ENCODE measurements at places on chromosomes 11 and 22.

DNA sequence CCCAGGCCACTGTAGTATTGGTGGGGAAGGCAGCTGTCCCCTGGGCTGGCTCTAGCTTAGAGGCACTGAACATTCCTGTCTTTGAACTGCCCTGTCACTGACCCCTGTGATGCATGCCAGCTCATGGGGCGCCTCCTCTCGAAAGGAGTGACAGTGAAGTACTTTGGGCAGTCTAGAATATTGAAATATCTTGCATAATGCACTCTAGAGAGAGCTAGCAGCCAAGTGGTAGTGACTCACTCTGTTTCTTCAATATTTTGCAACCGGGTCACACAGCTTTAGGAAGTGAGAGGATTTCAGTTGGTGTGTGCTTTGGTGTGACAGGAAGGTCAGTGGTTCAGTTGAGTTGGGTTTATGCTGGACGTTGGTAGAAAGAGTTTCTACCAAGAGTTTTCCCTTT is 35.5 kb upstream of the ST14 start:
- DNase-seq = no peak

DNA sequence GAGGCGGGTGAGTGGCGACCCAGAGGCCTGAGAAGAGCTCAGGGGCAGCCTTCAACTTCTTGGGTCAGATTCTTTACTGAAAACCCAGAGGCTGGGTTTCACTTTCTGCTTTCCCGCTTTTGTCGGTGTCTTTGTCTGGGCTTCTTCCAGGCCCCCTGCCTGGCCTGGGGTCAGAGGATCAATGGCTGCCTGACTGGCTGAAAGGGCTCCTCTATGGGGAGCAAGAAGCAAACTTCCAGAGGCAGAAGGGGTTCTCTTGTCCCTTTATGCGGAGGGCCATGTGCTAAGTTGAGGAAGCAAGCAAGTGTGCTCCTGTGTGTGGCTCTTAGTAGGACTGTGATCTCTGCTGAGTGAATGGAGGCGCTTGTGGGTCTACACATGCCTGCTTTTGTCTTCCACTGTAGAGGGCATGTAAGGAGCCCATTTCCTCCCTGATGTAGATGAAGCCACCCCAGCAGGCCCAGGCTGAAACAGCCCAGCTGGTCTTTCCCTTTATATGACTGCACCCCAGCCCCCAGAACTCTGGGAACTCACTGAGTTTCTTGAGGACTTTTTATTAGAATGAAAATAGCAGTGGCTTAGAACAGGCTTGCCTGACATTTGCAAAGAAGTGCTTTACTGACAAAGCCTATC is 1.0 kb upstream of the PKNOX2 start:
- no peak for DNase-seq

GRCh38 chr11:59822989-59823566 is 12.5 kb upstream of the MRPL16 start:
- DNase-seq = no peak

DNA sequence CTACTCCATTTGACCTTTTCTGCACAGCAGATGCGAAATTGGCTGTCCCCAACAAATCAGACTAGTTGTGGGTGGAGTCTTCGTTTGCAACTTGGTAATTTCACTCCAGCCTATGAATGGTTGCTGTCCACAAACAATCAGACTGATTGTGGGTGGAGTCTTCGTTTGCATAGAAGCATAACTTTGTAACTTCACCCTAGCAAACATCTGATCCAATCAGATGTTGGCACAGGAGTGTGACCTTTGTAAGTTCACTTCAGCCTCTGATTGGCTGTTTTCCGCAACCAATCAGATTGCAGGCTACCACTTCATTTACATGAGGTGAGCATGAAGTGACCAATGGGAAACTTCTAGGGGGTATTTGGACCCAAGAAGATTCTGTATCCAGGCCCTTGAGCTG is 16.3 kb upstream of the CABP2 start:
- no peak for DNase-seq

GRCh38 chr22:31944700-31945442 is 536 bp downstream of the YWHAH start:
- DNase-seq = no peak

GRCh38 chr22:46796566-46797195 is 34.2 kb downstream of the TBC1D22A start:
- DNase-seq = no peak

DNA sequence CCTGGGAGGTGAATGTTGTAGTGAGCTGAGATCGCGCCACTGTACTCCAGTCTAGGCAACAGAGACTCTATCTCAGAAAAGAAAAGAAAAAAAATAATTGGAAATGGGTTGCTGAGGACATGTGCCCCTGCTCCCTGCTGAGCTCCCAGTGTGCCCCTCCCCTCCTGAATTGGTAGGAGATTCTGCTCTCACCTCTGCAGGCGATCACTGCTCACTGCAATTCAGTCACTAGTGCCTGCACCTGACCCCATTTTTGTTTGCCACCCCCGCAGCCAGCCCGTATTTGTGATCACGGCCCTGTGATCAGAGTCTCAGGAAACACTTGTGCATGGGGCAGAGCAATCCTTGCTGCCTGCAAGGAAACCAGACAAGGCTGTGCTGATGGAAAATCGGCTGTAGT is 16.3 kb upstream of the SEC14L3 start:
- no peak for DNase-seq

- peak; percentile 22 for DNase-seq
Observed at GRCh38 chr11:72482211-72482812, 48.0 kb upstream of the CLPB start.

GRCh38 chr11:66172146-66172545 is 96.3 kb upstream of the RAB1B start:
- no peak for DNase-seq

GRCh38 chr11:46015941-46016340 is 93.5 kb downstream of the LARGE2 start:
- no peak for DNase-seq

DNA sequence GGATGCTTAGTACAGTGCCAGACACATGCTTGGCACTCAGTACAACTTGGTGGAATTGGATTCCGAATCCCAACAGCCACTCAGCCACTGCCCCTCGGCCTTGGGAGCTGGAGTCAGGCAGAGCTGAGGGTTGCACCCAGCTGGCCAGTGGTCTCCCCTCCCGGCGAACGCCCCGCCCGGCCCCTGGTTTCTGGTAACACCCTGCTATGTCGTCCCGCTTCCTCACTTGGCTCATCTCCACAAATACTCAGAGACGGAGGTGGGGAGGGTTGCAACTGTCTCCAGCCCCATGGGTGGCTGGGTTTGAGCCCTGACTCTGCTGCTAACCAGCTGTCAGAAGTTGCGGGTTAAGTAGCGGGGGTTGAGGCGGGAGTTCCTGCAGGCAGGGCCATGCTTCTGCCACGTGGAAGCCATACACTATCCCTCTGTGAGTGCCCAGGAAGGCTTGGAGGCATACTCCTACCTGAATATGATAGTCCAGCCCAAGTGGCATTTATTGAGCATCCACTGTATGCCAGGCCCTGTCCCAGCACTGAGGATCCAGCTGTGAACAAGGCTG is 67.1 kb downstream of the GRIK4 start:
- DNase-seq = no peak

- DNase-seq = no peak
Observed at GRCh38 chr11:108142304-108142703, 20.9 kb downstream of the ACAT1 start.

DNA sequence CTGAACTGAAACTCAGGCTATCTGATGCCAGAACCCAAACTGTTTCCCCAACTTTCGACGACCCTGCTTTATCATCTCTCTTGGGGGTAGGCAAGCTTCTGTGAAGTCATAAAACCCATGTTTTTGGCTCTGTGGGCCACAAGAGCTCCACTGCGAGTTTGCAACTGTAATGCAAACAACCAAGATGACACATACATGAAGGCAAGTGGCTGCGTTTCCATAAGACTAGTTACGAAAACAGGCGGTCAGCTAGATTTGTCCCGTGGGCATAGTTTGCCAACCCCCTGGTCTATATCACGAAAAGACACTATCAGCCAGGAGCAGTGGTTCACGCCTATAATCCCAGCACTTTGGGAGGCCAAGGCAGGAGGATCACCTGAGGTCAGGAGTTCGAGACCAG is 37.5 kb downstream of the TPST2 start:
- DNase-seq = no peak

DNA sequence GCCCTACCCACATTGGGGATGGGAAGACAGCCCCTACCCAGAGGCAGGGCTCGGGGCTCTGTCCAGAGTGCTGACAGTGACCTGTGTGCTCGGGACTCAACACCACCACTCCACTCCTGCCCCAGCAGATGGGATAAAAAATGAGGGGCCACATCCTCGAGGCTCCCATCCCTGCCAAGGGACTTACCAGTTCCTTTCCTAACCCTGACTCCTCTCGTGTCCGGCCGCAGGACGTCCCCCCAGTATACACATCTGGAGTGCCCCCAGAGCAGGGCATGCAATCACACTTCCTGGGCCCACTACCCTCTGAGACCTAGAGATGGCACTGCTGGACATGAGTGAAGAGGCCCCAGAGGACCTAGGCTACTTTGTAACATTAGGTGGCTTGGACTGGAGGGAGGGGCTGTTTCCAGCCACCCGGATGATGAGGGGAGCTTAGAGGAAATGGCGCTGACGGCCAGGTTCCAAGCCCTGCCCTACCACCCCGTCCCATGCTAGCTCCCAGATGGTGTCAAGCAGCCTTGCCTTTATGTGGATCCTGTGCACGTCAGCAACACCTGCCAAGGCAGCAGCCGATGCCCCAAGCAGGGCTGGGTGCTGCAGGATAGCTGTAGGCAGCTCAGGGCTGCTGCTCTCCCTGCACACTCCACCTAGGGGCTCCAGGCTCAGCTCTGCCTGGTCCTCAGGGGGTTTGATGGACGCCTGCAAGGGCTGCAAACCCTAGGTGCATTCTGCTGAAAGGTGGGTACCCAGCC is 86.6 kb downstream of the DGCR2 start:
- no peak for DNase-seq

DNA sequence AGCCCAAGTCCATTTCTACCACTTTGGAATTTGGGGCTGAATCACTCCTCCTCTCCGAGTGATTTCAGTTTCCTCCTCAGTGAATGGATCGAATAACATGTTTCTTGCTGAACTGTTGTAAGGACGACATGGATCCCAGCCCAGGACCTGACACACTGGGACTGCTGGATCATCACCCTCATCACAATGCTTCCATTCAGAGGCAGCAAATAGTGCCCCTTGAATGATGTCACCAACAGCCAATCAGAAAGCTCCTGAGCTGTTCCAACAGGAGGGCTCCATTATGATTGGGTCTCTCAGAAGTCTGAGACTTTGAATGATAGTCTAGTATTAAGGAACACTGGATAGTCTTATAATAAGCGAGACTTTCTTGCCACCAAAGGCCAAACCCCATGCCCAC is 158.9 kb downstream of the MYO18B start:
- DNase-seq = no peak

GRCh38 chr22:40453671-40454070 is 83.3 kb downstream of the SGSM3 start:
- DNase-seq = no peak

- DNase-seq = no peak
Observed at GRCh38 chr11:92153542-92153941, 71.1 kb upstream of the FAT3 start.

- DNase-seq = no peak
Observed at GRCh38 chr11:65556470-65557279, 1.5 kb downstream of the LTBP3 start.

DNA sequence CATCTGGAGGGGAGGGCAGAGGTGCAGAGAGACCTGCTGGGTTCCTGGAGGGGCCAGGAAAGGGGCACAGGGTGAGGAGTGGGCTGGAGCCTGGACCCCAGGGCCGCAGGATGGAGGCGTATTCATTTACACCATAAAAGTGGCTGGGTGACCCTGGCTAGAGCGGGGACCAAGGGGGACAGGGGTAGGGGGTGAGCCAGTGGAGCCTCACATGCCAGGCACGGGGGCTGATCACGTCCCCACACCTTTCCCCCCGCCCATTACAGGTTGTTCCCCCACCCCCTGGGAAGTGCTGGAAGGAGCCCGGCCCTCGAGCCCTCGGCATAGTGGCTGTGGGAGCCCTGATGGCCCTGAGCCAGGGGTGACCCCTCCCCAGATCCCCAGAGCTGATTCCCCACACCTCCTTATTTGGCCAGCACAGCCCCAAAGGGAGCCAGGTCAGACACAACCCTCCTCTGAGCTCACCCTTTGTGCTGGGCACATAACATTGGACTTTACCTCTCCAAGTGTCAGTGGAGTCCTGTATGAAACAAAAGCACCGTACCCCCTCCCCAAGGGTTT is 781 bp downstream of the TCIRG1 start:
- no peak for DNase-seq

DNA sequence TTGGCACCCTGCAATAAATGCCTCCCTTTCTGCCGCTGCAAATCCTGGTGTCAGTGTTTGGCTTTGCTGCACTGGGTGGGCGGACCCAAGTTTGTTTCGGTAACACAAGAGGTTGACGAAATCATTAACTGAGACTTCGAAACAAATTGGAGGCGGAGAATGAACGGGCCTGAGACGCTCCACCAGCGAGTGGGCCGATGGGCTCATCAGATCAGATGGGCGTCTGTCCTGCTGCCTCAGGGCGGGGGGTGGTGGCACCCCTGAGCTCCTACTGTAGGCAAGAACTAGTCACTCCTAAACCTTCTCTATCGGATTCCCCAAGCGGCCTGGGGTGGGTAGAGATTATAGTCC is 918 bp upstream of the CAPN5 start:
- no peak for DNase-seq

- DNase-seq = no peak
Observed at GRCh38 chr11:110883256-110883655, 171.0 kb upstream of the ARHGAP20 start.

GRCh38 chr11:86641537-86642261 is 30.7 kb downstream of the ME3 start:
- DNase-seq = no peak

DNA sequence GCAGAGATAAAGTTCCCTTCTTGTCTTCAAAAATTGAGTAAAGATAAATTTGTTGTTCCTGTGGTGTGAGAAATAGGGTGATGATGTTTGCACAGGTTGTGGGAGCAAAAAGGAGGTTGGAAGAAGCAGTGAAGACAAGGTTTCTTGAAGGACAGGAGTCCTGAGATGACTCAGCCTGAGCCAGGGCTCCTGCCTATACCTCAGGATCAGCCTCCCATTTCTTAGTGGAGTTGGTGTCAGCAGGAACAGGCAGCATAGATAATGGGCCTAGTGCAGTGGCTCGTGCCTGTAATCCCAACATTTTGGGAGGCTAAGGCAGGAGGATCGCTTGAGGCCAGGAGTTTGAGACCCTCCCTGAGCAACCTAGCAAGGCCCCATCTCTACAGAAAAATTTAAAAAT is 28.7 kb downstream of the EIF4G2 start:
- DNase-seq = no peak

GRCh38 chr11:46675949-46676348 is 24.5 kb downstream of the ARHGAP1 start:
- DNase-seq = no peak

DNA sequence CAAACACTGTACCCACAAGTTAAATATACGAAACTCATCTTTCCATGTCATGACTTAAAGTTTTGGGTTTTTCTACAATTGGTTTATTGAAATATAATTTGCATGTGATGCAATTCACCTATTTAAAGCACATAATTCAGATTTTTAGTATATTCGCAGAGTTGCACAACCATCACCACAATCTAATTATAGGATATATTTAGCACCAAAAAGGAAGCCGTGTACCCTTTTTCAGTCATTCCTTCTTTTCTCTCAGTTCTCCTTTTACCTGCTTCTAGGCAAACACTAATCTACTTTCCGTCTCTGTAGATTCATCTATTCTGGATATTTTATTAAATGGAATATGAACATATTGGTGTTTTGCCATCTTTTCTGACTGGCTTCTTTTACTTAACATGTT is 1458.1 kb upstream of the TENM4 start:
- no peak for DNase-seq

- DNase-seq = no peak
Observed at GRCh38 chr11:108196901-108197300, 25.5 kb downstream of the NPAT start.

All from activated CD8-positive, alpha-beta memory T cell treated with anti-CD3 and anti-CD28 coated beads for 48 hours (primary cell).